GM12892 (cell line): ENCODE measurements at places on chromosomes 5 and 9.

GRCh38 chr9:99050924-99051323, 54.0 kb upstream of the TGFBR1 start:
- DNase-seq: no peak

DNA sequence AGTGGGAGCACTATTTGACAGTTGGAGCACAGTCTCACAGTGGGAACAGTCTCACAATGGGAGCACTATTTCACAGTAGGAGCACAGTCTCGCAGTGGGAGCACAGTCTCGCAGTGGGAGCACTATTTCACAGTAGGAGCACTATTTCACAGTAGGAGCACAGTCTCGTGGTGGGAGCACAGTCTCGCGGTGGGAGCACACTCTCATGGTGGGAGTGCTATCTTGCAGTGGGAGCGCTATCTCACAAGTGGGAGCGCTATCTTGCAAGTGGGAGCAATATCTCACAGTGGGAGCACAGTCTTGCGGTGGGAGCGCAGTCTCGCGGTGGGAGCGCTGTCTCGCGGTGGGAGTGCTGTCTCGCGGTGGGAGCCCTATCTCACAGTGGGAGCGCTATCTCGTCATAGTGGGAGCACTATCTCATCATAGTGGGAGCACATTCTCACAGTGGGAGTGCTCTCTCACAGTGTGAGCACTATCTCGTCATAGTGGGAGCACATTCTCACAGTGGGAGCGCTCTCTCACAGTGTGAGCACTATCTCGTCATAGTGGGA, 56.1 kb downstream of the MED10 start:
- no peak for DNase-seq

GRCh38 chr5:76622076-76622475, 1.1 kb downstream of the F2RL2 start:
- no peak for DNase-seq

GRCh38 chr5:134794082-134794481, 35.5 kb downstream of the DDX46 start:
- DNase-seq: no peak

GRCh38 chr9:7456377-7456776, 343.2 kb downstream of the DMAC1 start:
- no peak for DNase-seq

- DNase-seq: no peak
Observed at GRCh38 chr5:132751444-132751843, 4.2 kb downstream of the CCNI2 start.

DNA sequence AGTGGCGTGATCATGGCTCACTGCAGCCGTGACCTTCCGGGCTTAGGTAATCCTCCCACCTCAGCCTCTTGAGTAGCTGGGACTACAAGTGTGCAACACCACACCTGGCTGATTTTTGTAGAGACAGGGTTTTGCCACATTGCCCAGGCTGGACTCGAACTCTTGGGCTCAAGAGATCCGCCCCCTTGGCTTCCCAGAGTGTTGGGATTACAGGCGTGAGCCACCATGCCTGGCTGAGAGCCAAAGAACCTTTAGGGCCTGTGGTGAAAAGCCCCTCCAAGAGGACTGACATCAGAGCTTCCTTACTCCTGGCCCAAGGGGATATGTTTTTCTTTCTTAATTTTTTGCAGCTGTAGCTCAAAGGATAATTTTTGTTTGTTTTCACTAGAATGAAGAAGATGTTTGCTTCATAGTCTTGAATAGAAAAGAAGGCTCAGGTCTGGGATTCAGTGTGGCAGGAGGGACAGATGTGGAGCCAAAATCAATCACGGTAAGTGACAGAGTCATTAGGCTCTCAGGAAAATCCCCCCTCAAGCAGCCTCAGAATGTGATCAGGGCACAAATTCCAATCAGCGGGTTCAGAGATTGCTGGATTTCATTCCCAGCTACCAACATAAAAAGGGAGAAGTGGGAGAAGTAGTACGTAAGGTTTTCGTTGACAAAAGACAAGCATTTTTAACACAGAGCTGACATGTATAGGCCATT, 77.1 kb downstream of the GOLPH3 start:
- DNase-seq: no peak

DNA sequence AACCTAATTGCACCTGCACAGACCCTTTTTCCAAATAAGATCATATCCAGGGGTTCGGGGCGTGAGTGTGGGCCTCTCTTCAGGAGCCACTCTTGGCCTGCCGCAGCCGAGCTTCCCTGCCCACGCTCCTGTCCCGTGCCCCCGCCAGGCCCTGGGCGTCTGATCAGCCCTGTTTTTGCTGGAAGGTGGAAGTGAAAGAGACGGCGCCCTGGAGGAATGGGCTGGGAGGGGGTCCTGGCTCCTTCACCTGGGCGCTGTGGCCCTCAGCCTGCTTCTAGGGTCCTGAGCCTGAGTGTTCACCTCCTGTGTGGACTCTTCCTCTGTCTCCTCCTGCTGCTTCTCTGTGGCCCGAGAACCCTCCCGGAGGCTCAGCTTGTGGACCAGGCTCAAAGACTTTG, 11.2 kb upstream of the COL5A1 start:
- no peak for DNase-seq

- no peak for DNase-seq
Observed at GRCh38 chr5:3301306-3301705, 294.3 kb upstream of the IRX1 start.

DNA sequence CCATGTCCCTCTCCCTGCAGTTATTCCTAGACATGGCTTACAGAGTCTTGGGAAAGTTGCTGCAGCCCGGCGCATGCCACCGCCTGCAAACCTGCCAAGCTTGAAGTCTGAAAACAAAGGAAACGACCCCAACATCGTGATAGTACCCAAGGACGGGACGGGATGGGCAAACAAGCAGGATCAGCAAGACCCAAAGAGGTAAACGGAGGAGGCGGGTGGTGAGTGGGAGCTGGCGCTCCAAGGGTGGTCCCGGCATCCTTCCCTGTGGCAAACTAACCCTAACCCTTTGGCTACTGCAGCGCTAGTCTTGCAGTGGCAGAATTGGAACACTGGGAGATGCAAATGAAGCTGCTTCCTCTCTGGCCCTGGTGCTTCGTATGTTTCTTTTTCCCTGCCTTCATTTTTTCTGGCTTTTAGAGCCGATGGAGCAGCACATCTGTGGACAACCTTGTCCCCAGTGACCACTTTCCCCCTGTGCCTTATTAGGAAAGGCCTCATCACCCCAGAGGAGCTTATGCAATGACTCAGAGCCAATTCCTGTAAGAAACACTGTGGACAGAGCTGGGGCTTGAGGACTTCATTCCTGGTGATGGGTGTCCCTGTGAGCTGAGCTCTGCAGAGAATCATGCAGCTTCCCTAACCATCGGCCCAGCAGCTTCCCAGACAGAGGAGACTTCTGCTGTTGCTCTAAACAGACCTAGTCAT, 38.9 kb downstream of the PRRC2B start:
- DNase-seq: no peak

- no peak for DNase-seq
Observed at GRCh38 chr9:16119261-16120230, 566.7 kb downstream of the CCDC171 start.

GRCh38 chr9:128193469-128194096, 2.2 kb upstream of the CIZ1 start:
- DNase-seq: no peak

GRCh38 chr5:150522504-150523414, 14.8 kb downstream of the NDST1 start:
- DNase-seq: no peak

DNA sequence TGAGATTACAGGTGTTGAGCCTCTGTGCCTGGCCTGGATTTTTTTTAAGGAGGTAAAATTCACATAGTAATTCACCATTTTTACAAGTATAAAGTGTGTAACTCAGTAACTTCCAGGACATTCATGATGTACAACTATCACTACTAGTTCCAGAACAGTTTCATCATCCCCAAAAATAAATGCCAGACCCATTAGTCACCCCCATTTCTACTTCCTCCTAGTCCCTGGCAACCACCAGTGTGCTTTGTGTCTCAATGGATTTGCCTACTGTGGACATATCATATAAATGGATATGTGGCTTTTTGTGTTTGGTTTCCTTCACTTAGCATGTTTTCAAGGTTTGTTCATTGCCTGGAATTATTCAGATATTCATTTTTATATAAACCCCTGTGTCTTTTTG, 72.5 kb upstream of the PANK3 start:
- DNase-seq: no peak

GRCh38 chr9:138060365-138060764, 182.8 kb downstream of the CACNA1B start:
- DNase-seq: no peak

DNA sequence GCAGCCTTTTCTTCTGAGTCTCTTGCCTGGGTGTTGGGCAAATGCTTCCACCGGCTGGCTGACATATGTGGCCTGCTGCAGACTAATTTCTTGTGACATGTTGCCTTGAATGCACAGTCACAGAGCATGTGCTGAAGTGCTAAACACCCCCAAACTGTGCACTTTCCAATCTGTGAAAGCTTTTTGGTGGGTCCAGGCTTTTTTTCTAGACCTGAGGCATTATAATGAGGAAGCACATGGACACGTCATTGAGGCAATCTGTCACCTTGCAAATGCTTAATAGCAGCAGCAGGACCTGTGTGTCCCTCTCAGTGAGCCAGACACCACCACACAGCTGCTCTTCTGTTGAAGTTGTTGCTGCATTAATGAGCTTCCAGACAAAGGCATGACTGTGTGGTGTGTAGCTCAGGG, 274.7 kb downstream of the ELAVL2 start:
- DNase-seq: no peak

- no peak for DNase-seq
Observed at GRCh38 chr5:135471726-135472125, 19.6 kb upstream of the TIFAB start.

- no peak for DNase-seq
Observed at GRCh38 chr9:101440714-101441230, 5.2 kb upstream of the ALDOB start.

DNA sequence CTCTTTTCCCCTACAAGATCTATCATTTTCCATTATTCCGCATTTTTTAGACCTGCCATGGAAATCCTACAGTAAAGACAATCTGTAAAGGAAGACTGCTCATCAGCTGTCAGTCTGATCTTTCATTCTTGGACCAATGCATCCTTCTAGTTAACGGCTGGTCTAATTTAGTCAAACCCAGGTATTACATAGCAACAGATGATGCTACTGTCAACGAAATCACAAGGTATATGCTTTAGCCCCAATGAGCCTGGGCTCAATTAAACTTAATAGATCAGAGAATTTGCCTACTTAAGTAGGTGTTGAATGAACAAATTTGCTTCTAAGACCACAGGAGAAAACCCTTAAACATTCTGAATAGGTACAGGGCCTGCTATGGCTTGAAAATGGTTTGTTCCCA, 207.0 kb downstream of the TSSK1B start:
- no peak for DNase-seq

DNA sequence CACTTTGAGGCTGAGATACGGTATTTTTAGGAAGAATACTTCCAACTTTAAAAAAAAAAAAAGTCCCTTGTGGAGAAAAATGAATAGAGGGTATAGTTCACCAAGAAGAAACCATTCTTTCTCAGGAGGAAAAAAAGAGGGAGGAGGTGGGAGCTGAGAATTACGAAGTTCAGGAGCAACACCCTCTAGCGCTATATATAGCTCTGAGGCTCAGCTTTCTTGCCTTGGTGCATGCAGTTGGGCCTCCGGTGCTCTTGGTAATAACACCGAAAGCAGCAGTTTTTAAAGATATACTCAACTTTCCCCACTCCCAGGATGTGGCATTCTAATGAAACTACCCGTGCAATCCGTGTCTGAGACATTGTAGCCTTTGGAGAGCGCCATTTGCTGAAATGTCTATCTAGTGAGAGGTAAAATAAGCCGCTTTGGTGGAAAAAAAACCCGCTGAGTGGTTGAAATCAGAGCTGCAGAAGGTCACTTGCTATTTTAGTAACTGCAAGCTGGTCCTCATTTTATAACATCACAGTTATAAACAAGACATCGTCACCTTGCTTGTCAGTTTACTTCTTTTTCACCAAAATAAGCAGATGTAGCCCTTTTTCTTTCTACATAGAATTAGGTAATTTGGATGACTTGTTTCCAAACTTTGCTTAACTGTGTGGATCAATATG, 156.4 kb downstream of the RORB start:
- no peak for DNase-seq

GRCh38 chr5:9958914-9959313, 290.8 kb downstream of the ATPSCKMT start:
- DNase-seq: no peak

GRCh38 chr5:36031223-36031622, 35.5 kb downstream of the UGT3A2 start:
- no peak for DNase-seq
